ENCODE measurements at places on chromosomes 4 and X.

DNA sequence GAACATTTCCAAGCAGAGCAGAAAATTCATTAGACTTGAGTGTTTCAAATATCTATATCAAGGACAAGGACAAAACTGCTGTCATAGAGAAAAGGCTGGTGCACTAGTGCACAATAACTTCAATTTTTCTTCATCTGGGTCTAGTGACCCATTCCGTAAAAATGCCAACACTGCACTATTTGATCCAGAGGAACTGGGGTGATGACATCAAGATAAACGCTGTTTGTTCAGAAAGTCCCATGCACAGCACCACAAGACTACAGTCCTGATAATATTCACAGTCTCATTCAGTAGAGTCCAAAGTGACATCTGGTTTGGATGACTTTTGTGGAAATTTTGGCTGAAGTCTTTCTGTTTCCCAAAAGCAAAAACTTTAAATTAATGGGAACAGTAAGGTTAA, 303.5 kb upstream of the GALNT7 start:
- no peak for DNase-seq

DNA sequence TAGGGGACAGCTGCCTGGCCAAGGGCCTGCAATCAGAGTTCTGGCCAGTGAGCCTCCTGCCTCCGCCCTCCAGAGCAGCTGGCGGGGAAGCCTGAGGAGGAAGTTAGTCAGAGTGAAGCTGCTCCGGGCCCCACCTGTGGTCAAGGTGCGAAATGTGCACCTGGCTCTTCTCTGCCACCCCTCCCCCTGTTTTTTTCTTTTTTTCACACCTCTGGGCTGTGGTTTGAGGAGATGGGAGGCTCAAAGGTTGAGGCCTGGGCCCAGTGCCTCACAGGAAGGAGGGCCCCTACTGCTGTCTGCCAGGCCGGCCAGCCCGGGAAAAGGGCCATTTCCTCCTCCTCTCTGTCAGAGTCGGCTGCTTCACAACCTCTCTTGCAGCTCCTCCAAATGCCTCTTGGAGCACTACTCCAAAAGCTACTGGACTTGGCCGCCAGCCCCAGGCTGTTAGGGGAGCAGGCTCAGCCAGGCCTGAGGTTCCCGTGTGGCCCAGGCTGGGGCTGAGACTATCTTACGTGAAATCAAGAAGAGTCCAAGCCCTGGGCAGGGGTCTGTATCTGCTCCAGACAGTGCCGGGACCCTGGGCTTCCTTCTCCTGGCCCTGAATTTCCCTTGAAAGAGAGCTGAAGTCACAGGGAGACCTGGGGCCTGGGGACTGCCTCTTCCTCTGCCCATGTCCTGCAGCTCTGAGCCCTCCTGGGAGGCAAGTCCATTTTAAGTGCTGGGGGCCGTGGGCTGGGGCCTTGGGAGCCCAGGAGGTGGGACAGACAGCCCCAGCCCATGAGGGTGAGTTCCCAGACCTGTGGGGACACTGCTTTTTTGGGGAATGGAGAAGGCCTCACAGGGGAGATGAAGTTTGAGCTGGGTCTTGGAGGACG, 4.5 kb upstream of the CXCR3 start:
- DNase-seq = peak; percentile 47

- DNase-seq = no peak
Measured at GRCh38 chr4:95283320-95283719, 265.5 kb downstream of the UNC5C start.

DNA sequence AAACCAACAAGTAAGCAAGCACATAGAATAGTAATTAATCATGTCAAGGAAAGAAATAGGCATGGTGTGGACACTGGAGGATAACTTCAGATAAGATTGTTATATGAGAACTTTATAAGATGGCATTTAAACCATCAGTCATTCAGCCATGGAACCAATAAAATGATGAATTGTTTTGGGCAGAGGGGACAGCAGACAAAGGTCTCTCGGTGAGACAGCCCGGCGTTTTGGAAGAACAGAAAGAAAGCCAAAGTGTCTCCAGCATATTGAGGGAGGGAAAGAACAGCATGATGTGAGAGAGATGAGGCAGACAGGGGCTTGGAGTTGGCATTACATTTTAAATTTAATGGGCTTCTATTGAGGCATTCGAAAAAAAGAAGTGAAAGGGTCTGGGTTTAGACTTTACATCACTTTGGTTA, 883 bp upstream of the PPM1K start:
- no peak for DNase-seq

DNA sequence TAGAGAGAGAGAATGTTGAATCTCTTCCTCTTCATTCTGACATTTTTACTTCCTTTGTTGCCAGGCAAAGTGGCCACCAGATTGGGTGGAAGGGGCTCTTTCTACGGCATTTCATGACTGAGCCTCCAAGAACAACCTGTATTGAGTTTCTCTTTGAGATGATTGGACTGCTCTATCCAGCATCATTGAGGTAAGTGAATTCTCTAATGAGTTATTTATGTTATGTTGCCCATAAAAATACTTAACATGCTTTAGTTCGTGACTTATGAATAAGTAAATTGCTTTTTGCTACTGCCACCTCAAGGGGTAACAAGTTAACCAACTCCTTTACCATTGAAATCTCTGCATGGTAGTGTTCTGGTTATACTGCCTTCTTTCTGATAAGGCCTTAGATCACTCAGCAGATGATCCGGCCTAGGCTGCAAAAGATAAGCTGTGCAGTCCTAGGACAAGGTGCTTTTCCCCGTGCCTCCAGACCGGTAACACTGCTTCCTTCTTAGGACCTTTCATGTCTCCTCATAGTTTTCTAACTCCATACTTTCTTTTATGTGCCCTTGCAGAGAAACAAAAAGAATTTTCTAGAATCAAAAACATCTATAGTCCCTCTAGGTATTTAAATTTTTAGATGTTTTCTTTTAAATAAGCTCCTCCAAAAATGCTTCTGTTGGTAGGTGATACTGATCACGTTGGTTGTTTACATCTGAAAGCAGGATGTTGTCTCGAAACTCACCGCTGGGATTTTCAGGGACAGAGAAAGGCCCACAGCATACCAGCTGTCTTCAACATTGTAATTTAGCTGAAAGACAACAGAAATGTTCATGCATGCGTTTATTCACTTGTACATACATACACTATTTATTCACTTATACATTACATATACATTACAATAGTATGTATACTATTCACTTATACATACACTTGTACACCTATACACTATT, 157.1 kb upstream of the RBPJ start:
- no peak for DNase-seq

GRCh38 chrX:139903210-139903609, 29.6 kb downstream of the ATP11C start:
- no peak for DNase-seq

GRCh38 chr4:146490106-146490505, 31.6 kb downstream of the SLC10A7 start:
- DNase-seq = no peak

- no peak for DNase-seq
Measured at GRCh38 chrX:107457289-107457688, 7.8 kb downstream of the FRMPD3 start.

GRCh38 chr4:147327322-147327721, 153.6 kb upstream of the EDNRA start:
- DNase-seq = no peak

DNA sequence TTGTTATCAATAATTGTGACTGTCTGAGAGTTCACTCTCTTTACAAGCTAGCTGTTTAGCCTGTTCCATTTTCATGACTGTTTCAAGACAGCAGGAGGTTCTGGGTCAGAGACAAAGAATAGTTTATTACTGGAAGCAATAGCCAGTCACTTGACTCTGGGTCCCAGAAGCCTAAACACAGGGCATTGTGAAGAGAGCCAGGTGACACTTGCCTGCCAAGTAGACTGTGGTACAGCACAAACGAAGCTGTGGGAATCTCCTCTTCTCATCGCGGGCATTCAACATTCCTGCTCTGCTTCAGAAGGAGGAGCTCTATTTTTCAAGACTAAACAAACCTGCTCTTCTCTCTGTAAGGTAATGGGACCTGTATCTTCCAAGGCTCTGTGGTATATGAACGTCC, 485.1 kb downstream of the TRIML1 start:
- no peak for DNase-seq

GRCh38 chr4:109301651-109302360, 652 bp downstream of the COL25A1 start:
- peak; percentile 2 for DNase-seq

- no peak for DNase-seq
Measured at GRCh38 chrX:119523664-119524184, 41.5 kb downstream of the STEEP1 start.

DNA sequence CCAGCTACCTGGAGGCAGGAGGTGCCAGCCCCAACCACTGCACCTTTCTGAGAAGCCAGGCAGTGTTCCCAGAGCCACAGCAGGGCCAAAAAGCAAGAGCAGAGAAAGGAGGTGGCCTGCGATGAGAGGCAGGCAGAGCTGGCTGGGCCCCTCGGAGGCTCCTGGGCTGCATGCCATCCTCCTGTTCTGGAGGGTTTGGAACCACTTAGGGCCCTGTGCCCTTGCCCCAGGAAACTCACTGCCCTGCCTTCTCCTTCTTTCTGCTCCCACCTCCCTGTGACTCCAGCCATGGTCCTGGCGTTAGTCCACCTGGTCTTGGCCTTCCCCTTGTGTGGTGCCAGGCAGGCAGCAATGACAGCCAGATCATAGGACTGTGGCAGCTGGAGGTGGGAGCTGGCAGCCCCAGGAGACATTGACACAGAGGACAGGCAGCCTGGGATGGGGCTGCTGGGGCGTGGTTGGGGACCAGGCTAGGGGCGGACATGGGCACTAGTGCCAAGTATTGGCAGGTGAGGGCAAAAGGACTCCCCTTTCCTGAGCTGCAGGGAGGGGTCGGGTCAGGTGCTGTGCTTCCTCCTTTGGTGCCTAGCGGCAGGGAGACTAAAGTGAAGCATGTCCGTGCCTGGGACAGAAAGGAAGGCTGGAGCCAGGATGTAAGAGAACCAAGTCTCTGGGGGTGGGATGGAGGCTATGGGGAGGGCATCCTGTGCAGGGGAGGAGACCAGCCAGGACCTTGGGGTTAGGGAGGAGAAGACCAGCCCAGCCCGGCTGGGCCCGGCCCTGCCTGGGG, 1.4 kb downstream of the APLN start:
- no peak for DNase-seq

DNA sequence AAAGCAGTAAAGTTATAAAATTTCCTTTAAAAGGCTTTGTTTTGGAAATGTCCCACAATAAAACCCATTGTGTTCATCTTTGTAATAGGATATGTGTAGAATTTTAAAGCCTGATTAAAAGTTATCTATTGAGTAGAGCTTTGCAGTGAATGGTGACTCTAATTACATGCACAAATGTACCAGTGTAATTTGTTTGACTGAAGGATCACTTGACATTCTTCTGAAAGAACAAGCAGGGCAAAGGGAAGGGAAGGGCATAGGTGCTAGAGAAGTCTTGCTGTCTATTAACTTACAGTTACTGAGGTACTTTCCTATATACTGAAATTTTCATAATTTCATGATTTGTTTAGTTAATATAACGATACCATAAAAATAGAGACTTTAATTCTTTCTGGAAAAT, 70.8 kb downstream of the STIM2 start:
- no peak for DNase-seq

- DNase-seq = peak; percentile 57
Measured at GRCh38 chrX:39820938-39821708, 276.6 kb downstream of the BCOR start.

DNA sequence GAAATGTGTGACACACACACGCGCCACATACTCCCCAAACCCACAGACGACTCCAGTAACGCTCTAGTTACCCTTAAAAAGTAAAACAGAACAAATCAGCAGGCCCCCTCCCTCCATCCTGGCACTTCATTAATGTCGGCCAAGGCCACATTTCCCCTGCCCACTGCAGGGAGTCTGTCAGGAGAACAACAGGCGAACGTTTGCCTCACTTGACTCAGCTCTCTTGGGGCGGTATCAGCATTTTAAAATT, 671 bp upstream of the FHIP1A start:
- DNase-seq = no peak

DNA sequence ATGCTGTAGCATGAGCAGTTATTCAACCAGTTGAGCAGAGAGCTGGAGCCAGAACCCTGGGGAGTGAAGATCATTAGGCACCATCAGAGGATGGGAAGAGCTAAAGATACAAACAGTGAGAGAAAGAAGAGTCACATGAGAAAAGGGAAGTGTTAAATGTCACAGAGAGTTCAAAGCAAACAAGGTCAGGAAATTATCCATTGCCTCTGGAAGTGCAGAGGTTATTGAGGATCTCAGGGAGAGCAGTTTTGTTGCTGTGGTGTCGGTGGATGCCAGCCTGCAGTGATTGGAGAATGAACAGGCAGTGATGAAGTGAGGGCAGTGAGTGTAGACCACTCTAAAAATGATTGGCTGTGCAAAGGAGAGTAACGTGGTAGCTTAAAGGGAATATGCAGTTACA, 17.7 kb downstream of the SPARCL1 start:
- no peak for DNase-seq

GRCh38 chrX:19177721-19178120, 55.5 kb upstream of the ADGRG2 start:
- DNase-seq = no peak

GRCh38 chrX:45232139-45232538, 31.5 kb upstream of the DIPK2B start:
- DNase-seq = no peak

DNA sequence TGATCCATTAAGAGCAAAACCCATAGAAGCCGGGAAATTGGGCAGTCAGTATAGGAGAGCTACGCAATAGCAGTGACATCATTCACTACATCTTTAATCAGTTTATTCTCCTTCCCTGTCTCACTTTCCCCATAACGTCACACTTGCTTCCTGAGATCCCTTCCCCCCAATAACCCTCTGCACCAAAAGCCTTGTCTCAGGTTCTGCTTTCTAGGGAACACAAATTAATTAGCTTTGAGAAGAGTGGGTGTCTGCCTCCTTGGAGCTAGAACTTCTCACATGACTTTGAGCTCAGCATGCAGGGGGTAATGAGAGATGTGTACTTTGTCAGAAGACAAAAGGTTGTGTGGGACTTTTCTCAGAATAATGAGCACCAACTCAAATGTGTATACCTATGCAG, 128.3 kb upstream of the MAOA start:
- no peak for DNase-seq

DNA sequence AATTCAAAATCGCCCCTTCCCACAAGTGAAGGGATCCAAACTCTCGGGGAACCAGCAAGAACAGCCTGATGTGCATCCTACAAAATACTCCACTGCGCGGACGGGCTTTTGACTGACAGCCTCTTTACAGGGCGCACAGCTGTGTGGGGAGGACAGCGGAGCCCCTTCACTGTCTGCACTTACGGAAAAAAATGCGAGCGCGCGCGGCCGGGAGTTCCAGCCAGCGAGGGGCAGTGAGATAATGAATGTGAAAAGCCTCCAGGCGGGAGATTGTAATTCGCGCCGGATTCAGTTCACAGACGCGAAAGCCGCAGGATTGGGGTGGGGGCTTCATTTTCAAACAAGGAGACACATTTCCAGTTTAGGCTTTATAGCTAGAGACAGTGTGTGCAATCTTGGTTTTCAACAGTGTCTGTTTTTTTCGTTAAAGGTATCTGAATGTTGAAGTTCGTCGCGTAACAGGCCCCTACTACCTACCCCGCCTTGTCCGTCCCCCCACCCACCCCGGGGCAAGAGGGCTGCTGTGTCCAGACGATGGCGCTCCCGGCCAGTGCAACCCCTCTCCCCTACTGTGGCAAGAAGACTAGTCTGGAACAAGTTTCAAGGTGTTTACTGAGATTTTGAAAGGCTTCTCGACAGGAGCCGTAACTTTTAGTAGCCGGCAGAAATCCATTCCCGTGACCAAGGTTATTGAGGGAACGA, 1.7 kb upstream of the GPR50 start:
- no peak for DNase-seq

GRCh38 chr4:143726714-143727113, 26.2 kb upstream of the FREM3 start:
- DNase-seq = no peak

- DNase-seq = no peak
Measured at GRCh38 chr4:164847016-164847415, 30.0 kb upstream of the APELA start.
